ENCODE measurements at places on chromosomes 16 and 17.

DNA sequence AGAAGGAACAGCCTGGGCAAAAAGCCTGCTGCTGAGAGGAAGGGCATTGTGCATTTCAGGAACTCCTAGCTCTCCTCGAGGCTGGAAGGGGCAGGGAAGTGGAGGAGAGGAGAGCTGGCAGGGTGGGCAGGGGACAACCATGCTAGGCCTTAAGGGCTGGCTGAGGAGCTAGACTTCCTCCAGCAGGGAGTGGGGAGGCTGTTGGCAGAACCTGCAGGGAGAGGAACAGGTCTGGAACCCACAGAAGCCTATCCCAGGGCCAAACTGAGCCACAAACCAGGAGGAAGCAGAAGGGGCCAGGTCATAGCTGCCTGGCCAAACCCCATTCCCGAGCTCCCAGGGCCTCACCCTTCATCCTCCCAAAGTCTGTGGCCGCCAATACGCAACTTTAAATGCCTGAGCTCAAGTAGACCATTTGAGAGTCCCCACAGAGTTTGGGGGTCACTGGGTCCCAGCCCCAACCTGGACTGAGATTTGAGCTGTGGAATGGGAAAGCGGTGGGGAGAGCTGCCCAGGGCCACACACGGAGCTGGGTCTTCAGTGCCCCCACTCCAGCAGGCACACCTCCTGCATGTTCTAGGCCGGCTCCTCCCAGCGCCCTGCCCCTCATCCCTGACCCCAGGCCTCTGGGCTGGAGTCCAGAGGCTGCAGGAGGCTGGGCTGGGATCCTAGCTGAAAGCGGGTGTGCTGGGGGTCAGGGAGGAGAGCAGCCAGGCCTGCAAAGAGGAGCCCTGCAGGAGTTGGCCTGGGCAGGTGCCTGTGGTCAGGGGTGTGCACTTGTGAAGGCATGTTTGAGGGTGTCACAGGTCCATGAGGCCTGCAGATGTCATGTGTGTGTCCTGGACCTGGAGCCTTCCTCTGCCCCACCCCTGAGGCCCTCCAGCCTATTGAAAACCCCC is 4.5 kb downstream of the CDH5 start:
- no peak for DNase-seq

DNA sequence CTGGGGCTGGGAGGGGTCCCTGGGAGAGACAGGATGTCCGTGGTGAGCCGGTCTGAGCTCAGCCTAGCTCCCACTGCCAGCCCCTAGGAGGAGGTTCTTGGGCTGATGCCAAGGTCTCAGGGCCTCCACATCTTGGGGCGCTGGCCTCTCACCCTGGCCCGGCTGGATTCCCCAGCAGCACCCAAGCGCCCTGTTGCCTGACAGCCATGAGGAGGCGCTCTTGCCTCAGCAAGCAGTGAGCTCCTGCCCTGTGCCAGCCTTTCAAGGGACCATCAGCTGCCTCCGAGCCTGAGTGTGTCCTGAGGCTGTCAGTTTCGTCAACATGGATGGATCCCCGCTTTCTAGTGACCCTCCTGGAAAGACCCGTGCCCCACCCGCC is 234.9 kb upstream of the CIBAR2 start:
- DNase-seq = no peak

DNA sequence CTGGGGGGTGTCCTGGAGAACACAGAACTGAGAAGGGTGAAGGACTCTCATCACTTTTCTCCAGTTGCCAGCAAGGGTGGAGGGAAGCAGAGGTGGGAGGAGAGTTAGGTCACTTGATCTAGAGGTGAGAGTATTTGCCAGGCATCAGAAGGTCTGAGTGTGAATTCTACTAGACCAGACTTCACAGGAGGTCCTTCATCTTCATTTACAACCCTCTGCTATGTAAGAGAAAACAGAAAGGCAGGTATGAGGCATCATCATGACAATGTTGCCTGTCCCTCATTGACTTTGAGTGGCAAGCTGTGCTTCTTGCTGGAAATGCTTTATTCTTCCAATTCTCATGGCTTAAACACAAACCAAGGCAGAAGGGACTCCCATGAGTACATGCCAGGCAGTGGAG is 45.9 kb upstream of the B4GALNT2 start:
- no peak for DNase-seq

DNA sequence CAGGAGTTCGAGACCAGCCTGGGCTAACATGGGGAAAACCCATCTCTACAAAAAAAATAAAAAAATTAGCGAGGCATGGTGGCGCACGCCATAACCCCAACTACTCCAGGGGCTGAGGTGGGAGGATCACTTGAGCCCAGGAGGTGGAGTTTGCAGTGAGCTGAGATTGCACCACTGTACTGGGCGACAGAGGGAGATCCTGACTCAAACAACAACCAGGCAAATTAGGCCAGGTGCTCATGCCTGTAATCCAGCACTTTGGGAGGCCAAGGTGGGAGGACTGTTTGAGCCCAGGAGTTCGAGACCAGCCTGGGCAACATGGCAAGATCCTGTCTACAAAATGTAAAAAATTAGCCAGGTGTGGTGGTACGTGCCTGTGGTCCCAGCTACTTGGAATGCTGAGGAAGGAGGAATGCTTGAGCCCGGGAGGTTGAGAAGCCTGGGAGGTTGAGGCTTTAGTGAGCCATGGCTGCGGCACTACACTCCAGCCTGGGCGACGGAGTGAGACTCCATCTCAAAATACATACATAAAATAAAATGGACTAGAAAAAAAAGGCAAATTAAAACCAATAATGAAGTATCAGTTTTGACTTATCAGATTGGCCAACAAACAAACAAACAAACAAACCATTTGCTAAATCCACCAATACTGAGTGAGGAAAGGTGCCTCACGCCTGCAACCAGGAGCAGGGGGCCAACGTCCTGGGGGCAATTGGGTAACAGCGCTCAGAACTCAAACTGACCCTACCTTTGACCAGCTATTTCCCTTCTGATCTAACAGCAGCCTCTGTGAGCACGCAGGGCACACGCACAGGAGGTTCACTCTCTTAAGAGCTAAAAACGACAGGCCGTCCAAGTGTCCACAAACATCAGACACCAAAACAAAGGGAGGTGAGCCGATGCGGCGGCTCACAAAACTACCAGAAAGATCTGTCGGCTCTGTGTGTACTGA is 19.4 kb upstream of the FASN start:
- no peak for DNase-seq

DNA sequence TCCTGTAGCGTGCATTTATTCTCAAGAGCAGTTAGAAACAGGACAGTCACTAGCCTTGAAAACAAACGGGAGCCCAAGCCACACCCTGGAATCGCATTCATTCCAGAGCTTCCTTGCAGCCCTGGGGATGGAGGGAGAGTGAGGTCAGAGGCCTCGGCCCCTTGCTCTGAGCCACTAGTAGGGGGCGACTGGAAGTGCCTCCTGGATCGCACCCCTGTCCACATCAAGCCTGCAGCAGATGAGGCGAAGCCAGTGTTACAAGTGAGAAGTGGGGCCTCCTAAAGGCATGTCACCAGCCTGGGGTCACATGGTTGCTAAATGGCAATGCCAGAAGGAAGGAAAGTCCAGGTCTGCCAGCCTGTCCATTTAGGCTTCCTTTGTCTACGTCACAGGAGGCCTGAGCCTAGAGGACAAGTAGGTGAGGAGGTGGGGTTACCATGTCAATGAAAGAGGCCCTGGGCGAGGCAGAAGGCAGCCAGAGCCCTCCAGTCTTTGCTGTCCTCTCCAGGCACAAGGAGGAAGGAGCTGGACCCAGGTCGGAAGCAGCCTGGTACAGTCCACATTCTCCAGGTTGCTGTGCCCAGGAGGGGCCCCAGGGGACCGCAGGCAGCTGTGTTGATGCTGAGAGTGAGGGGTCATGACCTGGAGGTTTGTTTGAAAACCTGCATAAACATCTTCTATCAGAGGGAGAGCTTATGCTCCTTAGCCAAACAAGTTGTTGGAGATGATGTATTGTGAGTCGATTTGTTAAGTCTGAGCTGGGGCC is 3.0 kb upstream of the RCVRN start:
- no peak for DNase-seq

- DNase-seq = no peak
These were observed 26.2 kb downstream of the ABCC3 start for GRCh38 chr17:50660887-50661345.

- DNase-seq = no peak
These were observed 6.6 kb downstream of the NDRG4 start for GRCh38 chr16:58506241-58507194.

DNA sequence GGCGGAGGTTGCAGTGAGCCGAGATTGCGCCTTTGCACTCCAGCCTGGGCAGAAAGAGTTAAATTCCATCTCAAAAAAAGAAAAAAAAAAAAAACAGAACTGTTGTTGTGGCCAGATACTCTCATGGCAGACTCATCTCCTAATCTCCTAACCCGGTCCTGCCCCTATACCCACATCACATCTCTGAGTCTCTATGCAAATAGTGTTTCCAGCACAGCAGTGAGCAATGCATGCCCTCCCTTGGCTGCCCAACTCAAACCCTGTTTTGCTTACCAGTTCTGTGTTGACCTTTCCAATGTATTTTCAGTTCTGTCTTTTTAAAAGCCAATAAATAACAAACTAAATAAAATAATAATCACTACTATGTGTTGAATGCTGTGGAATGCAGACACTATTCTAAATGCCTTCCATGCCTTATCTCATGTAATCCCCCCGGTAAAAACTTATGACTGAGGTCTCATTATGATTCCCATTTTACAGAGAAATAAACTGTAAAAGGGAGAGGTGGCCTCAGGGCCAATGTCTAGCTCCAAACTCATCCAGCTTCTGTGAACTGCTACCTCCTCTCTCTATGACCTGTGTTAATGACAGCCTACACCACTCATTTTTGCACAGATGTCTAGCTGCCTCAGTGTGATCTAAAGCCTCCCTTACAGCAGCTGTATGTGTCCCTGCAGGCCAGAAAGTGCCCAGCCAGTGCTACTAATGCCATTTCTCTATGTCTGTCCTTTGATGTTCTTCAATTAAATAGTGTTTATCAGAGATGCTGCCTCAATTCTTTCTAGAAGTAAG is 289.8 kb downstream of the HS3ST3B1 start:
- DNase-seq = no peak

DNA sequence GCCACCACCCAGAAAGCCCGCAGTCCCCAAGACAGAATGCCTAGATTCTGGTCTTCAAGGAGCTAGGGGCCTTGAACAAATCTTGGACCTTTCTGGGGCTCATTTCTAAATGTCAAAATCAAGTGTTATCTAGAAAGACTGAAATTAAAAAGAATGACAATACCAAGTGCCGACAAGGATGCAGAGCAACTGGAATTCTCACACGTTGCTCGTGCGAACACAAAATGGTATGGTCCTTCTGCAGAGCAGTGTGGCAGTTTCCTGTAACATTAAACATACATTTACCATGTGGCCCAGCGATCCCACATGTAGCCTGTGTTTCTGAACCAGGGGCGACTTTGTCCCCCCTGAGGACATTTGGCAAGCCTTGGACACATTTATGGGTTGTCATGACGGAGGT is 137.9 kb downstream of the GAS7 start:
- no peak for DNase-seq

DNA sequence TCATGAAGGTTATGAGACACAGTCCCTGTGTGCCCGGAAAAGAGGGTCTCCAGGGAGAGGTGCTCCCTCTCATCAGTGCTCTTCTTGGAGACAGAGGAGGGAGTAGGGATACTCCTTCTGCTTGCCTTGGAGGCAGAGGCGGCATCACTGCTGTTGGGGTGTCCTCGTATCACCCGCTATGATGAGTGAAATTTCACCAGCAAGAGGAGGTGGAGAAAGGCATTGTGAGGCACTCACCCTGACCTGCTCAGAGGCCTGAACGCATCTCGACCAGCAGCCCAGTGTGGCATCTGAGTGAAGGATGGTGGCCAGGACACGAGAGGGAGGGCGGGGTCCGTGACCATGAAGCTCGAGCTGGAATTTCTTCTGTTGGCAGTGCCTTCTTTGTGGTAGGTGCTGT is 222.1 kb upstream of the CHMP6 start:
- no peak for DNase-seq

GRCh38 chr17:75604034-75604695 is 16.6 kb downstream of the MYO15B start:
- no peak for DNase-seq

GRCh38 chr17:43389046-43389947 is 9.5 kb upstream of the ARL4D start:
- peak; percentile 65 for DNase-seq

- no peak for DNase-seq
These were observed 17.3 kb downstream of the RSPRY1 start for GRCh38 chr16:57203451-57203850.

DNA sequence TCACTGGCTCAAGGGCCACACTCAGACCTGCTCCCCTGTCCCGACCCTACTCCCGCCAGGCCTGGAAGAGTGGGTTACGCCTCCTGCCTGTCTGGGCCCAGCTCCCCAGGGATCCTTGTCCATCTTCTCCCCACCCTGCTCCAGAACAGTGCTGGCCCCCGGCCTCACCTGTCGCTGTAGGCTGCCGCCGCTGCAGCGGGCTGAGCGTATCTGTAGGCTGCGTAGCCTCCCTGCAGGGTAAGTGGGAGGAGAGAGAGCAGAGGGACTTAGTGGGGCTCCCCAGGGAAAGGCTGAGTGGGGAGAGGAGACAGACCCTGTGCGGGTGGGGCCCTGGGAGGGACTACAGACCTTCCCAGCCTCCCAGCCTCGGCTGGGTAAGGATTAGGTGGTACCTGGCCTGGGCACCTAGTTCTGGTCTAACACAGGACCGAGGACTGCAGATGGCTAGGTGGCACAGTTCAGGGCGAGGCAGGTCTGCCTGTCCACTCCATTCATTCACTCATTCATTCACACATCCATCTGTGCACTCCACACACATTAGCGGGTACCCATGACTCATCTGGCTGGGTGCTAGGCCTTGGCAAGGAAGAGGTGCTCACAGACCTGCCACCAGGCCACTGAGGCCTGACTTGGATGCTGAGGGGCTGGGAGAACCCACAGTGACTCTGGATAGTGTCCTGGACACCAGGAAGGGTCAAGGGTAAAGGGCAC is 20.9 kb downstream of the ENGASE start:
- DNase-seq = no peak

GRCh38 chr17:44001461-44001920 is 2.9 kb upstream of the NAGS start:
- DNase-seq = no peak
